T-helper 2 cell (primary cell): ENCODE measurements at places on chromosomes 12 and 14.

GRCh38 chr14:97283426-97283825 is 486.2 kb downstream of the VRK1 start:
- no peak for DNase-seq

DNA sequence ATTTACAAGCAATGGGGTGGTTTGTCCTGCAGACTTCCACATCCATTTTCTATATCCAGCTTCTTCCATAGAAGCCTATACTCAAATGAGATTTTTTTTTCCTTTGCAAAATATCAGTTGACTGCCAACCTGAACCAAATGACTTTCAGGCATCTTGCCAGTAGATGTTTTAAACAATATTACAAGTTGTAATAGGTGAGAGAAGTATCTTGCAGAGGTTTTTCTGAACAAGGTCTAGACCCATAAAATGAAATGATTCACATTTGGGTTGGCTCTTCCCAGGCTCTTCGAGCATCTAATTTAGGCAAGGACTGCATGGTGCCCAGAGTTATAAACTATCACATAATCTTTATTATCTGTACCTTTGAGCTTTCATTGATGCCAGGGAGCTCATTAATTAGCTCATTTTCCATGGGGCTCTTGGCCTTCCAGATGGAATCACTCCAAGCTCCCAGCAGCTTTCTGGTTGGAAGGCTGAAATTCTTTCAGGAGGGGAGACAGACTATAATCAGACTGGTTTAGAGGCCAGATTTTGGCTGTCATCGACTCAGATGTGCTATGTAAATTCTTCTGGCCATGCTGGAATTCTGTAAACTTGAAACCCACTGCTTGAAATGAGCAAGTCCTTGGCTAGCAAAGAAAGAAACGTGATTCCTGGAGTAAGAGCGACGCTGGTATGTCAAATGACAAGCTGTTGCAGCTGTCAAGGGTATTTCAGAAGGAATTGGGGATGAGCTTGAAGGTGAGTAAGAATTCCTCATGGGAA is 32.2 kb upstream of the DICER1 start:
- no peak for DNase-seq

- DNase-seq, result no peak
Observed at GRCh38 chr14:81927070-81927469, 393.4 kb upstream of the SEL1L start.

- DNase-seq, result no peak
Observed at GRCh38 chr14:50398189-50398580, 1.5 kb upstream of the CDKL1 start.

- DNase-seq, result no peak
Observed at GRCh38 chr12:115407723-115408122, 723.7 kb upstream of the TBX3 start.

- DNase-seq, result no peak
Observed at GRCh38 chr12:4984971-4985370, 58.7 kb upstream of the KCNA5 start.
